Naive thymus-derived CD8-positive, alpha-beta T cell (primary cell): ENCODE measurements at places on chromosomes 12 and 14.

DNA sequence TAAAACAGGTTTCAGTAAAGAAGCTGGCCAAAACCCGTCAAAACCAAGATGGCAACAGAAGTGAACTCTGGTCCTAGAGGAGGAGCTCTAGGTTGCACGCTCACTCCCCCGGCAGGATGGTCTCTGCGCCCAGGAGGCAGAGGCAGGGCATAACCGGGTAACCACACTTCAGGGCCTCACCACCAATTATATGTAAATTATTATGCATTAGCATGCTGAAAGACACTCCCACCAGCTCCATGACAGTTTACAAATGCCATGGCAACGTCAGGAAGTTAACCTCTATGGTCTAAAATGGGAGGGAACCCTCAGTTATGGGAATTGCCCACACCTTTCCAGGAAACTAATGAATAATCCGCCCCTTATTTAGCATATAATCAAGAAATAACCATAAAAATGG is 20.1 kb upstream of the SLC6A12 start:
- DNase-seq = no peak

- no peak for DNase-seq
These were observed 843.9 kb upstream of the TMEM132C start for GRCh38 chr12:127422935-127423566.

GRCh38 chr12:109219938-109220337 is 89.1 kb downstream of the FOXN4 start:
- DNase-seq = no peak

DNA sequence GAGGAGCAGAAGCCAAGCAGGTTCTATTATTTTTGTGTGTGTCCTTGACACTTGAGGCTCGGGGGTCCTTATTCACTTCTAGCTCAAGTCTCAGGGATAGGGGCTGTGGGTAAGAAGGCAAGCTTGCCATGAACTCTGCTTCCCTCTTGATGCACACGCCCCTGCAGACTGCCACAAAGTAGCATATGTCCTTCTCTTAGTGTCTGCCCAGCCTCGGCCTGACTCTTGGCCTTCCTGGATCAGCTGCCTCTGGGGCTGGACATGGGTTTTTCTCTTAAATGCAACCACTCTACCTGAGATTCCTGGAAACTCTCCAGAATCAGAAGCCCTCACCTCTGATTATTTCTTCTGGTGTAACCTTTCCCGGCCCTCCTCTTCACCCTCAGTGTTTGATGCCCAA is 28.2 kb upstream of the PEX5 start:
- DNase-seq = no peak

DNA sequence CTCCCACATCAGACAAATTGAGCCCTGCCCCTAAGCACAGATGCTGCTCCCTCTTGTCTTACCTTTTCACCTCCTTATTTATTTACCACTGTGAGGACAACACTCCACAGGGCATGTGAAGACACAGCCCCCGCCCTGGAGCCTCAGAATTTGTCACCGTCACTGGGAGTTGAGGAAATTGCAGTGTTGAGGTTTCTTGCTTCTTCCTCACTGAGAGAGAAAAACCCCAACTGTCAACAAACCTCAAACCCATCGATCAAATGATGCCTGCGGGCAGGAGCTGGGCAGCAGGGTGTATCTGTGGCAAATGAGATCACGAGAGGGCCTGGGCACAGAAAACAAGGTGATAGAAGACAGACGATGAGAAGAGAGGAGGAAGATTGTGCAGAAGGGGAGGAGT is 30.5 kb upstream of the PLEKHG3 start:
- no peak for DNase-seq

GRCh38 chr14:24243336-24243836 is 963 bp upstream of the TINF2 start:
- no peak for DNase-seq

- DNase-seq = no peak
These were observed 36.8 kb downstream of the CDC42BPB start for GRCh38 chr14:103020271-103021170.

- no peak for DNase-seq
These were observed 218.6 kb upstream of the ATP2B1 start for GRCh38 chr12:89927226-89927698.

DNA sequence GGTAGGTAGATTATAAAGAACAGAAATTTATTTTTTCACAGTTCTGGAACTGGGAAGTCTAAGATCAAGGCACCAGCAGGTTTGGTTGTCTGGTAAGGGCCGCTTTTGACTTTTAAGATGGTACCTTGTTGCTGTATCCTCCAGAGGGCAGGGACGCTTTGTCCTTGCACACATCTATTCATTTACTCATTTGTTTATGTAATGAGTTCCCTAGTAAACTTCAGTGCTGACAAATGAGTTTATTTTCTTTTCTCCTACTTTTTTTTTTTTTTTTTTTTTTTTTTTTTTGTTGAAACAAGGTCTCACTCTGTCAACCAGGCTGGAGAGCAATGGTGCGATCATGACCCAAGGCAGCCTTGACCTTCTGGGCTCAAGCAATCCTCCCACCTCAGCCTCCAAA is 195.7 kb downstream of the FBXL14 start:
- no peak for DNase-seq

DNA sequence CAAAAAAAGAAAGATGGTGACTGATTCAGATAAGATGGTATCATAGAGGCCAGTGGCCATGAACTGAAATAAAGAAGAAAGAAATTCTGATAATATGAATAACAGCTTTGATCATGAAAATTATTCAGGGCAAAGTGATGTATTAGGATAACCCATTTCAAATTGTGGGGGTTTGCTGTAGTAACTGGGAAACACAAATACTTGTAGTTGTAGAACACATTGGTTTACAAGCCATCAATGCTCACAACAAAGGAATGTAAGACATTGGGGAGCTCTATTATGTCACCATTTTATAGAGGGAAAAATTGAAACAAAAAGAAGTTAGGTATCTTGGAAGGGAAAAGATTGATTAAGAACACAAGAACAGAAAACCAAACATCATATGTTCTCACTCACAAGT is 140.4 kb upstream of the FRMD6 start:
- DNase-seq = no peak

- no peak for DNase-seq
These were observed 35.5 kb upstream of the ATF1 start for GRCh38 chr12:50728417-50728816.

DNA sequence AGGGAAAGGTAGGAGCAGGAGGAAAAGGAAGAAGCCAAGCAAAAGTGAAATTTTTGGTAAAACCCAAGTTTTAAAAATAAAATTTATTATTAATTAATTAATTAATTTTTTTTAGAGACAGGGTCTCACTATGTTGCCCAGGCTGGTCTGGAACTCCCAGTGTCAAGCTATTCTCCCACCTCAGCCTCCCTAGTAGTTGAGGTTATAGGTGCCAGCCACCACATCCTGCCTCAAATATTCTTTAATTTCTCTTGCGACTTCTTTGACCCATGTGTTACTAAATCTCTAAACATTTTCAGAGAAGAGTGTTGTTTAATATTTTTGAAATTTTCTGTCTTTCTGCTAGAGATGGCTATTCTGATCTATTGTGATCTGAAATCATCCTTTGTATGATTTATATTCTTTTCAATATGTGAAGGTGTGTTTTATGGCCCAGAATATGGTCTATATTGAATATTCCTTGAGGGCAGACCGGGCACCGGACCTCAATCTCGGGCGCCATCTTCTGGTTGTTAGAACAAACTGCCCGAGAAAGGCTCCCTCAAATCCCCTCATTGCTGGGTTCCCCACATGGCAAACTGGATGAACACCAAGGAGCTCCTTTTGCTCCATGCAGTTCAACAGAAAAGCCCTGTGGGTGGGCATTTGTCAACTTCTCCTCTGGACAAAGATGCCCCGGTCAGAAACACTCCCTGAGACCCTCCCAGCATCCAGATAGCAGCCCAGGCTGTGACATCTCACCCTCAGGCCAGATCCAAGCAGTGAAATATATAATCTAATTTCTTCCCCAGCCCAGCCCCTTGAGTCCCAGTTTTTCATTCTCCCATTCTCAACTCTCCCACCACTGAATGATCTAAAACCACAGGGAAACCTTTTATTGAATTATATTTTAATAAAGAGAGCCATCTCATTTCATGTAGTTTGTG is 110.5 kb downstream of the ASCL4 start:
- no peak for DNase-seq

DNA sequence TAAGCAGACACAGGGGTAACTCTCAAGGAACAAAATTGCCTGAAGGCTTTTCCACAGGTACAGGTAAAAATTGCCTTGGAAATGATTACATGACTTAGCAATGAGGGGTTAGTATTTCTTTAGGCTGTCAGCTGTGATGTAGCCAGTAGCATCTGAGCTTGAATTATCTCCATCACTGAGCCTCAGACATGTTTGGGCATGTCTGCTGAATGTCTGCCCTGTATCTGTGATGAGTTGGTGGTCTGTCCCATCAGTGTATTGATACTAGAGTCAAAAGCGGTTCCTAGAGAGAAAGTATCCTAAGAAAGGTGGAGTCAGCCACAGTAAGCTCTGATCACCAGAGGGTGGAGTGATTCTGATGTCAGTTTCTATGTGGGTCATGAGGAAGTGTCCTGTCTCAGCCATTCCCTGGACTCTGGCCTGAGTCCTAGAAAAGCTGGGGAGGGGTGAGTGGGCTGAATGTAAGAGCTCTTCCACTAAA is 16.3 kb downstream of the AKAP6 start:
- no peak for DNase-seq

DNA sequence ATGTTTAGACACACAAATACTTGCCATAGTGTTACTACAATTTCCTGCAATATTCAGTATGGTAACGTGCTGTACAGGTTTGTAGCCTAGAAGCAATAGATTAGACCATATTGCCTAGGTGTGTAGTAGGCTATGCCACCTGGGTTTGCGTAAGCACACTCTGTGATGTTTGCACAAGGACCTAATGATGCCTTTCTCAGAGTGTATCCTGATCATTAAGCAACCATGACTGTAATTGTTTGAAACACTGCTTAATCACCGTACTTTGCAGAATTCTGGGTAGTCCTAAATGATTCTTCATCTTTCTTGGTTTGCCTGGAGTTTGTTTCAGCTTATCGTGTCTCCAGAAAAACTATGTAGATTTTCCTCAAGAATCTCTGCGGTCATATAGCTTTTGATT is 11.2 kb upstream of the TCP11L2 start:
- DNase-seq = no peak

DNA sequence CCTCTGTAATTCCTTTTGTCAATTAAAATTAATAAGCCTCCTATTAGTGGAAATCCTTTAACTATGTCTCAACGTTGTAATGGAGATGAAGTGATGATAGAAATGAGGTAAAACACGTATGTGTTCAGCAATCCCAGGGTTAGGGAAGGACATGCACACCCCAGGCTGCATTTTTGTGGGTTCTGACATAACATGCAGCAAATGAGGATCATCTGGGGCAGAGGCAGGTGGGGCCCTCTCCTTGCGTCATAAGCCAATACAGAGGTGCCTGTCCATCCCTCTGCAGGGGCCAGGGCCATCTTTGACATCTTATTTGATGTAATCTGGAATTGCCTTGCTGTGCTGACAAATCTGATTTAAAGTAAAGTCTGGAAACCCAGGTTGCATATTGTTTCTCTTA is 73.2 kb downstream of the MYRFL start:
- DNase-seq = no peak

DNA sequence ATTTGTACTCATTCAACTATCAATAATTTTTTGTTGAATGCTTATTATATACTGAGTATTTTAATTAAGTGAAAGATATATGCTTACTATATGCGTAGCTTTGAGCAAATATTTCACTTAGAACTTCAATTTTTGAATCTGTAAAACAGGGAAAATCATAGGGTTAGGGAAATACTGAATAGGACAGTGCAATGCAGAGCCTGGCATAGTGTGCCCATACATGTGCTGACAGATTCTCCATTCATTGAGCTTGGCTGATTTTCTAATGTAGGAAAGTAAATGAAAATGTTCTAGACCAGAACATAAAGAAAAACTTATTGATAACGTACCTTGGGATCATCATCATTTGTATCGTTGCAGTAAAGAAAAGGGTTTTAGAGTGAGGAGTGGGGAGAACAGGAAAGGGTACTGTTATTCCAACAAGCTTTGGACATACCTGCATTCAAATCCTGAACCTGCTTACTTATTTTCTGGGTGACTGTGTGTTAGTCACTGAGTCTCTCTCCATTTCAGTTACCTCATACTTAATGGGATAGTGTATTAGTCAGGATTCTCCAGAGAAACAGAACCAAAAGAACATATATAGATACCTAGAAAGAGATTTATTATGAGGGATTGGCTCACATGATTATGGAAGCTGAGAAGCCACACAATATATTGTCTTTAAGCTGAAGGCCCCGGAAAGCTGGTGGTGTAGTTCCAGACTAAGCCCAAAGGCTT is 436.4 kb downstream of the ADAMTS20 start:
- DNase-seq = no peak

DNA sequence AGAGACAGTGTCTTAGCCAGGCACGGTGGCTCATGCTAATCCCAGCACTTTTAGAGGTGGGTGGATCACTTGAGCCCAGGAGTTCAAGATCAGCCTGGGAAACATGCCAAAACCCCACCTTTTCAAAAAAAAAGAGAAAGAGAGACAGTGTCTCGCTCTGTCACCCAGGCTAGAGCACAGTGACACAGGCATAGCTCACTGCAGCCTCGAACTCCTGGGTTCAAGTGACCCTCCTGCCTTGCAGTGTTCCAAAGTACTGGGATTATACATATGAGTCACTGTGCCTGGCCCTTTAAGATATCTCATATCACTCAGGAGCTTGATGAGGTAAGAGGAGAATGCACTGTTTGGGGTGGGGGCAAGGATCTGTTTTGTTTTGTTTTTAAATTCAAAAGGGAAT is 48.1 kb upstream of the LTBP2 start:
- DNase-seq = no peak

- DNase-seq = no peak
These were observed 23.3 kb downstream of the TAS2R7 start for GRCh38 chr12:10779103-10779502.

GRCh38 chr12:14207905-14208551 is 157.5 kb upstream of the ATF7IP start:
- no peak for DNase-seq

- no peak for DNase-seq
These were observed 47.9 kb upstream of the PTGDR start for GRCh38 chr14:52219488-52220084.

DNA sequence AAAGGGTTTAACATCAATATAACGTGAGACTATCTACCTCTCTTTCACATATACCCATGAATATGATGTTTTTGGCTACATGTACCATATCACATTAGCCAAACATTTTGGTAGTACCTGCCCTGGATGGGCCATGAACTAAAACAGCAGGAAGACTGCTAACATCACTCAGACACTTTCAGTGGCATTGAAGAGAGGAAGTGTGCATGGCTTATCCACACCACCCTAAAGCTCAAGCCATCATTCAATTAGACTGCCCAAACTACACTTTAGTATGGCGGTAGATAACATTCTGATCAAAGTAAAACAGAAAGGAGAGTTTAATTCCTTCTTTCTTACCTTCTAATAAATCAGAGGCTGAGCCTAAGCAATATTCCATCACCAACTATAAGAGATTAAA is 103.0 kb downstream of the PEBP1 start:
- DNase-seq = no peak

- no peak for DNase-seq
These were observed 858.2 kb upstream of the FLRT2 start for GRCh38 chr14:84671776-84672175.

DNA sequence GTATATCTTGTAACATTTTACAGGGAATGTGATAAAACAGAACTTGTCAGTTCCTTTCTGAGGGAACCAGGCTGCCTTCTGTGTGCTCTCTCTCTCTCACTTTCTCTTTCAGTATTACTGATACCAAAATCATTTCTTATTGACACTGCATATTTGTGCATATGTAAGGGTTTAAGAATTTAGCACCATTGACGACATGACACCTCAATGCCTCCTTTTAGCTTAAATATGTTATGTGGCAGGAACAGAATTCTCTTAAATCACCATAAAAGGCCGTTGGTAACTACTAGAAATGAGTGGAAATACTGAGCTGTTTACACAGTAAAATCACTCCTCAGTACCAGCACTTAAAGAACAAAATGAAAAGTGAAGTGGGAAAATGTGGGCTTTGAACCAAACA is 457.7 kb upstream of the SYT1 start:
- no peak for DNase-seq
